ENCODE measurements at places on chromosomes 4 and X. TPM values are rescaled to one million over a fixed set of nuclear protein-coding genes. Genes with fewer than 3 reads are reported as not detected.
A peak's percentile ranks its signal among the peaks of the same experiment; 100 is the strongest.

- peaks cover 10% of the 10 kb centered on the region for H3K4me1 ChIP-seq
- no peak overlapping the region for H3K27ac ChIP-seq
- no peaks in the 10 kb centered on the region for H3K27me3 ChIP-seq
- no peak for DNase-seq
Measured at GRCh38 chr4:154368060-154368459, 123.5 kb downstream of the DCHS2 start.

IQCM gene
- not detected for total RNA-seq

DNA sequence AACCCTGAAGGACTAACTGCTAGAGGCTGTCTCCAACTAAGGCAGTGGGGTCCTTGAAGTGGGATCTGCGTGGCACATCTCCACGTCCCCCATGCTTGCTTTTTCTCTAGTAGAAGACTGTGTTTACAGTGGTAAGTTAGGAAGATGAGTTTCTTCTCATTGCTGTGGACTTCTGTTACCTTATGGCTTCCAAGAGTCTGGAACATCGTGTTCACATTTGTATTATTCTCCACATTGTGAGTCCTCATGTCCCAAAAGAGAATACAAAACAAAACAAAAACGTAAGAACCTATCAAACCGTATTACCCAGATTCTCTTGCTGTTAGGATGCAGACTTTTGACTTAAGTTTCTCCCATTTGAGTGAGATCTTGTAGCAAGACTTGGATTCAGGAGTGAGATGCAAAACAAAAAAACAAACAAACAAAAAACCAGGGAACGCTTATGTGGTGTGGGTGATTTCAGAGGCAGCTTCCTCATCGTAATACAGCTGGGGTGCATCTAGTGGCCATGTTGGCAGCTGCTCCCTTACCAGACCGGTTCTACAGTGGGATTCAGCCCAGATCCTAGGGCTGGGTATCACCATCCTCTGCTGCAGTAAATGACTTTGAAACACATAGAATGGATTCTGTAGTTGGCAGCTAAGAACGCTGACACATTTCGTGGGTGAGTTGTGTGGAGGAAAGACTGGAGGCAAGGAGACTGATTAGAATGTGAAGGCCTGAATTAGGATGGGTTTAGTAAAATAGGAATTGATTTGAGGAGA, 41.3 kb downstream of the TMEM131L start:
- no peak overlapping the region for H3K4me3 ChIP-seq
- no peak for DNase-seq
- no peaks in the 10 kb centered on the region for H3K36me3 ChIP-seq
- no peaks in the 10 kb centered on the region for H3K27me3 ChIP-seq
- peak overlapping the region; percentile 69 for H3K27ac ChIP-seq

HPGDS gene
- 5.5 TPM for total RNA-seq

DNA sequence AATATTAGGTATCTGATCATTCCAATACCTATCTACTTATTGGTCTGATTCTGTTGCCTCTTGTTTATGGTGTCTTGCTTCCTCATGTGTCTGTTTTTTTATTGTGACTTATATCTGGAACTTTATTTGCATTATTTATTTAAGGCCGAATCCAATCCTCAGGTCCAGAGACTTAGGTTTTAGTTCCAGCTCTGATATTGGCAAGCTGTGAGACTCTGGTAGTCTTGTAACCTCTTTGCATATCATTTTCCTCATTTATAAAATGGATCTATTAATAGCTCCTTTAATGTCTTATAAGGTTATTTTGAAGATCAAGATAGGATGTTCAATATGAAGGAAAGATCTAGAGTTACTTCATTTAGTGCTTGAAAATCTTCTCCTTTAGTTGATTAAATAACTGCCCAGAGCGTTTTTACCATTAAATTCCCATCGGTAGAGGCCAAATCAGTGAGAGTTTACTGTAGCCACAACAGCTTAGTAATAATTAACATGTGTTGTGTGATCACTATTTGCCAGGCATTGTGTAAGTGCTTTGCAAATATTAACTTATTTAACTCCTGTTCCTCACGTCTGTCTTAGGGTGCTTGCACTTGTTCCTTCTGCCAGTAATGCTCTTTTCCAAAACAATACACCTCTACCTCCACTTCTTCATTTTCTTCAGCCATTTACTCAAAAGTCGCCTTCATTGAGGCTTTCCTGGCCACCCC, 82.2 kb downstream of the CC2D2A start:
- H3K4me3 ChIP-seq = no peak overlapping the region
- H3K36me3 ChIP-seq = peaks cover 3% of the 10 kb centered on the region
- no peaks in the 10 kb centered on the region for H3K27me3 ChIP-seq
- H3K4me1 ChIP-seq = no peaks in the 10 kb centered on the region
- no peak for DNase-seq

BEND4 gene
- total RNA-seq = not detected

GRCh38 chr4:2364654-2365053, 53.8 kb downstream of the ZFYVE28 start:
- H3K36me3 ChIP-seq = no peaks in the 10 kb centered on the region
- peaks cover 12% of the 10 kb centered on the region for H3K4me1 ChIP-seq
- H3K27ac ChIP-seq = no peak overlapping the region
- H3K4me3 ChIP-seq = peak overlapping the region; percentile 70
- no peak for DNase-seq

- no peaks in the 10 kb centered on the region for H3K27me3 ChIP-seq
- H3K36me3 ChIP-seq = no peaks in the 10 kb centered on the region
- peak overlapping the region; percentile 66 for H3K4me3 ChIP-seq
- no peak for DNase-seq
- peaks cover 20% of the 10 kb centered on the region for H3K4me1 ChIP-seq
Measured at GRCh38 chrX:132022198-132022966, 720 bp upstream of the STK26 start.

Measured in esophagus squamous epithelium (tissue), 5 donors.